MCF 10A (cell line): ENCODE measurements at places on chromosomes 6 and 20.

DNA sequence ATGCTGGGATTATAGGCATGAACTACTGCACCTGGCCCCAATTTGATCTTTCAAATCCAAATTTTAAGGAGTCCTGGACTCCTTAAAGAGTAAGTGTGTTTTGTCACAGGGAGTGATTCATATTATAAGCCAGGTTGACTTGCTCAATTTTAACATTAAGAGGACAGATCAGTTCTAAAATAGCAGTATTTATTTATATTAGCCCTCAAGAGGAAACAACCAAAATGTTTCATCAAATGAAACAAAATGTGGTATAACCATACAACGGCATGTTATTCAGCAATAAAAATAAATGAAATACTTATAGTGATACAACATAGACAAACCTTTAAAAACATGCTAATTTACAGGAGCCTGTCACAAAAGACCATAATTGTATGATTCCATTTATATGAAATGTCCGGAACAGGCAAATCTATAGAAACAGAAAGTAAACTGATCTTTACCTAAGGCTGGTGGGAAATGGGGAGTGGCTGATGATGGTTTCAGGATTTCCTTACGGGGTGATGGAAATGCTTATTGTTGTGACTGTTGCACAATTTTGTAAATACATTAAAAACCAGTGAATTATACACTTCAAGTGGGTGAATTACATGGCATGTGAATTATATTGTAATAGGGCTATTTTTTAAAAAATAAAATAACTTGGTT, 637.4 kb downstream of the MMUT start:
- DNase-seq = peak; percentile 63

GRCh38 chr20:58706150-58706892, 13.7 kb downstream of the NPEPL1 start:
- no peak for DNase-seq

GRCh38 chr6:31559606-31559957, 12.2 kb downstream of the NFKBIL1 start:
- DNase-seq = no peak

- DNase-seq = peak; percentile 48
These were observed 20.9 kb downstream of the DEF6 start for GRCh38 chr6:35318196-35319171.

- no peak for DNase-seq
These were observed 132.7 kb upstream of the TCF21 start for GRCh38 chr6:133756078-133756695.

GRCh38 chr6:16812993-16813392, 51.7 kb upstream of the ATXN1 start:
- DNase-seq = no peak

GRCh38 chr20:35561268-35561667, 19.4 kb downstream of the ERGIC3 start:
- DNase-seq = peak; percentile 51
